Stimulated activated CD4-positive, alpha-beta T cell treated with anti-CD3 and anti-CD28 coated beads, TNF-alpha, amount 100 ng/mL, for 1 hour (primary cell): ENCODE measurements at places on chromosomes 6 and 20.

DNA sequence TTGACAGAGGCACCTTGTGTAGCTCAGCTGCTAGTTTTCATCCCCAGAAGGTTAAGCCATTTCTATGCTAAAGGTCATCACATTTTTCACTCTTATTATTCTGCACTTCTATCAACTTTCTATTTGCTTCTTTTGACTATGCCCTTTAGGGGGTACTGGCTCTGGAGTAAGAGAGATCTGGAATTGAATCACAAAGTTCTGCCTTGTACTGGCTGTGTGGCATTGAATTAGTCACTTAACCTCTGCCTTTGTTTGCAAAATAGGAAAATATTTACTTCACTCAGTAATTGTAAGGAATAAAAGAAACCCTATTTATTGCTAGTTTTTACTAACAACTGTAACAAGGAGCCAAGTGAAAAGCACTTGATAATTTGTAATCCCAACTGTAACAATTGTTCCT, 56.8 kb upstream of the MTRF1L start:
- DNase-seq = no peak

DNA sequence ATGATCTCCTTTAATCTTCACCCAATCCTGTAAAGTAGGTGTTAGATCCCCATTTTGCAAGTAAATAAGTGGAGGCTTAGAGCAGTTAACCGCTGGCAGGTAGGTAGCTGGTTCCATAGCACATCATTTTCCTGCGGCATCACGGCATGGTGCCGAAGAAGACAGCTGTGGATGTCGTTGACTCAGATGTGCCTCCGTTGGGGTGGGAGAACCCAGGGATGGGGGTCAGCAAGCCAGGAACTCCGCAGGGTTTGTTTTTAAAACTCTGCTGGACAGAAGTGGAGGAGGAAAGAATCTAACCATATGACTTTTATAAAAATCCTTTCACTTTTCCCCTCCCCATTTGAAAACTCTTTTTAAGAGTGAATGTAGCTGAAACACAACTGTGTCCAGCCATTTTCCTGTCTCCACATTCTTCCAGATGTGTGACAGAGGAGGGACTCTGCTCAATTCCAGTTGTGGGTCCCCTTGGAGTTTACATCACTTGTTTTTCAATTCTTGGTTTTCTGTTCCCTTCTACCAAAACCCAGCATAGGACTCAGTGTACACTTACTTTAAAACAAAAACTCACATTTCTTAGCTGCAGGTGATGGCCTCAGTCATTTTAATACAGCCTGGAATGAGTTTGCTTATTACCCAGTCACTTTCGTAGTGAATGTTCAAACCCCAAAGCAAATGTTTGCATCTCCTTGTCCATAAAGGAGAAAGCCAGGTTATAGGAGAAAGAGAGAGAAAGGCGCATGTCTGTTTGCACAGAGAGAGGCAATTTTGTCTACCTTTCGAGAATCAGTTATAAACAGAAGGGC, 27.6 kb upstream of the PI16 start:
- DNase-seq = no peak

DNA sequence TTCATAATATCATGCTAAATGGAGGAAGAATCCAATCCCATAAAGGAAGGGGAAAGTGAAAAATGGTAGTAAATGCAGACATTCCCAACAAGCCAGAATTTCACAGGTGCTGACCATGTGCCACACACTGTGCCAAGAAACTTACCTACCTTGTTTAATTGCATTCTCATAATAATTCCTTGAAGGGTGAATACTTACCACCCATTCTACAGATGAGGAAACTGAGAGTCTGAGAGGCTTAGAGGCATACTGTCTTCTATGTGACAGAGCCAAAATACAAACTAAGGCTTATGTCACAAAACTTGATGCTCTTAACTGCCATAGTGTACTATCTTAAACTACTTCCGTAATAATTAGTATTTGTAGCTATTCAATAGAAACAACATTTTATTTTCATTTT, 454.7 kb downstream of the UTRN start:
- DNase-seq = no peak

DNA sequence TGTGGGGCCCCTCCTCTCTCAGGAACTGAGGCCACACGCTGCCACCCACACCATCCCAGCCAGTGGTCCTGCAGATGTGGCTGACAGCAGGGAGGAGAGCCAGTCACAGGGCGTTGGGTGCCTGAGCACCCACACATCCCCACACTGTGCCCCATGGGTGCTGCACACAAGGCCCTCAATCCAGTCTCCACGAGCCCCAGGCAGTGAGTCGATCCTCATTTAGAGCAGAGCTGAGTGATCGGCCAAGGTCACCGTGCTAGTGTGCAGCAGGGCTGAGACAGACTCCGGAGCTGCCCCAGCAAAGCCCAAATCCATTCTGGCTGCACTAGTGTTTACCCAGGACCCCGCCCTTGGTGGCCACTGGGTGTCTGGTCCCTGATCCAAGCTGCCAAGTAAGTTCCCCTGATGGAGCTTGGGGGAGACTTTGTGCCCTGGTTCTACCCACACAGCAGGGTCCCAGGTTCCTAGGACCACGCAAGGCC, 9.0 kb downstream of the C20orf203 start:
- DNase-seq = no peak

GRCh38 chr6:96907498-96907897, 9.8 kb upstream of the NDUFAF4 start:
- DNase-seq = no peak

- DNase-seq = no peak
These were observed 531.0 kb downstream of the EPM2A start for GRCh38 chr6:145204301-145204700.

DNA sequence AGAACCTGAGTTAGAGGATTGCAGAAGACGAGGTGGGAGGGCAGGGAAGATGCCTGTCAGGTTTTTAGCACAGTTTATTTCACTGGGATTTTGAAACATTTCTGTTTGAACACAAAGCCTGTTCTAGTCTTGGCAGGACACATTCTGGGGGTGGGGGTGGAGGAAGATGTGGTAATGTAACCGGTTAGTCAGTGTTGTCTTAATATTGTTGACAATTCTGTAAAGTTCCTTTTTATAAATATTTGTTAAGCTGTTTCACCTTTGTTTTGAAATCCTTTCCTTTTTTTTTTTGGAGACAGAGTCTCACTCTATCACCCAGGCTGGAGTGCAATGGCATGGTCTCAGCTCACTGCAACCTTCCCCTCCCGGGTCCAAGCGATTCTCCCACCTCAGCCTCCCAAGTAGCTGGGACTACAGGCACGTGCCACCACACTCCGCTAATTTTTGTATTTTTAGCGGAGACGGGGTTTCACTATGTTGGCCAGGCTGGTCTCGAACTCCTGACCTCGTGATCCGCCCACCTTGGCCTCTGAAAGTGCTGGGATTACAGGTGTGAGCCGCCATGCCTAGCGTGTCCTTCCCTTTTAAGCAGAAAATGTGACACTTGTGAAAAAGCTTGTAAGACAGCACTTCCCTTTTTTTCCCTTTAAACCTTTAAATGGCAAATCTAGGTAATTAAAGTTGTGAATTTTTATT, 20.2 kb downstream of the SLC9A8 start:
- no peak for DNase-seq

DNA sequence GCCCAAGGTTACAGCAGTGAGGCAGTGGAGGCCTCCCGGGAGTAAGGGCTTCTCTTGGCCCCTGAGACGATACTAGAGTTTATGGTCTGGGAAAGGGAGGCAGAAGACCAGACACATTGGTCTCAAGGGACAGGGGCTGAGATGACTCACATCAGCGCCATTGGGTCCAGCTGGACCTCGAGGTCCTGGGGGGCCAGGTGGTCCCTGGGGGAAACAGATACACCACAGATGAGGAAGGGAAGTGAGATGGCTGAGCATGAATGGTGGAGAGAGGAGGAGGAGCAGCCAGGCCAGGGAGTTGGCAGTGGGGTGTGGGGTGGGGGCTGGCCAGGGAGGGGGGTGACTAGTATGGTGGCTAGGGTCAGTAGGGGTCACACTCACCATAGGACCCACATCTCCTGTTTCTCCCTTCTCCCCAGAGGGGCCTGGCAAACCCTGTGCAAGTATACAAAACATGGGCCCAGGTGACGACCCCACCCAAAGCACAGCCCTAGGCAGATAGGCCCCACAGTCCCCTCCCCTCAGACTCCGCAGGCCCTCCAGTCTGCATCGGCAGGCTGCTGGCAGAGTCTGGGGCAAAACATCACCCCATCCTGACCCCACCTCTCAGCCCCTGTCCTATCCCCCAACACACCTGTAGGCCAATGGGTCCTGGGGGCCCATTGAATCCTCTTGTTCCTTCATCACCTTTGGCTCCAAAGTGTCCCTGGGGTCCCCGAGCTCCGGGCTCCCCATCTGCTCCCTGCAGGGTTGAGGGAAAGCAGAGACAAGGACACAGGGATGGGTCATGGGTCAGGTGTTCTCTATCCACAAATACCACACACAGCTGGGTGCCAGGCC, 21.9 kb downstream of the COL11A2 start:
- DNase-seq = no peak

DNA sequence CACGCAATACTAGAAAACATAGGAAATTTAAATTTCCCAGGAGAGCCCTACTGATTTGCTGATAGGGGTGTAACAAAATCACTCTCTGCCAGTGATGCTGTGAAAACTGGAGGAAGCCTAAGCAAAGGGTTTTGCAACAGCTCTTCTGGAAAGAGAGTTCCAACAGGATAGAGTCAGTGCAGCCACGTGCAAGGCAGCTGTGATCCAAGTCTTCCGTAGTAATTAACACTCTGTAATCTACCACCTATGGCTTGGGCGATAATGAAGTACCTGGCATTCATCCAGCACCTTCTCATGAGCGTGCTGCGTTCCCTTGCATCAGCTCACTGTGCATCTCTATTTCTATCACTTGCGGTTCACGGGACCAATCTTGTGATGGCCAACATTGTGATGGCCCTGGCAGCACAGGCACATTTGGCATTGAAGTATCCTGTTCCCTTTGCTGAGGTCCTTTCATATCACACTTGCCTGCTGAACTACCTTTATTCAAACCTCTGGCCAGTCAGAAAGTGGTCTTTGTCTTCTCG, 48.2 kb downstream of the IRF4 start:
- no peak for DNase-seq

- DNase-seq = no peak
These were observed 89.9 kb upstream of the SYNDIG1 start for GRCh38 chr20:24379484-24379927.

- no peak for DNase-seq
These were observed 661 bp upstream of the PPP1R14C start for GRCh38 chr6:150142097-150142669.

GRCh38 chr6:154298297-154298696, 58.3 kb downstream of the IPCEF1 start:
- no peak for DNase-seq

DNA sequence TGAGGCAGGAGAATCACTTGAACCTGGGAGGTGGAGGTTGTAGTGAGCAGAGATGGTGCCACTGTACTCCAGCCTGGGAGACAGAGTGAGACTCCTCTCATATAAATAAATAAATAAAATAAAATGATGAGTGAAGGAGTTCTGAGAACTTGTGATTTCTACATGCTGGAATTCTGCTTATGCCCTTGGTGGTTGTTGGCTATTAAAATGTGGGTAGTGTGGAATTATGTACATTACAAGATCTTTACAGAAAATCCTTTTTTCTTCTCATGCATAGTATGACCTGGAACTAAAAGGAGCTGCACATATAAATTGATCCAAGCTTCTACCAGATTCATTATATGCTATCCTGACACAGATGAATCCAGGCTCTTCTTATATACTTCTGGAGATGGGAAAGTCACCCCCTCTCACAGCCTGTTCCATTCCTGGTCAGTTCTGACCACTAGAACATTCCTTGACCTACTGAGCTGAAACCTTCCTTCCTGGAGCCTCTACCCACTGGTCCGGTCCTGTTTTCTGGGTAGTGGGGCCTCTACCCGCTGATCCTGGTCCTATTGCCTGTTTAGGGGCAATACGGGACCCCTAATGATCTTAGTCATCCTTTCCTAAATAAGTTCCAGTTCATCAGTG, 37.7 kb upstream of the TAF8 start:
- DNase-seq = no peak
